PC-3 (cell line): ENCODE measurements at places on chromosomes 2 and 18. TPM values are rescaled to one million over a fixed set of nuclear protein-coding genes. Genes with fewer than 3 reads are reported as not detected.
A peak's percentile ranks its signal among the peaks of the same experiment; 100 is the strongest.

- no peak for DNase-seq
- no peak overlapping the region for H3K27ac ChIP-seq
- H3K4me1 ChIP-seq, result no peaks in the 10 kb centered on the region
- H3K4me3 ChIP-seq, result no peak overlapping the region
- no peaks in the 10 kb centered on the region for H3K36me3 ChIP-seq
These were observed 241.3 kb downstream of the RBM43 start for GRCh38 chr2:151020411-151020810.

GRCh38 chr18:63145851-63146555 lies 173.6 kb downstream of the BCL2 start:
- H3K4me3 ChIP-seq, result no peak overlapping the region
- peaks cover 46% of the 10 kb centered on the region for H3K27me3 ChIP-seq
- H3K4me1 ChIP-seq, result no peaks in the 10 kb centered on the region
- no peak for DNase-seq
- no peak overlapping the region for H3K27ac ChIP-seq
- no peaks in the 10 kb centered on the region for H3K36me3 ChIP-seq

DNA sequence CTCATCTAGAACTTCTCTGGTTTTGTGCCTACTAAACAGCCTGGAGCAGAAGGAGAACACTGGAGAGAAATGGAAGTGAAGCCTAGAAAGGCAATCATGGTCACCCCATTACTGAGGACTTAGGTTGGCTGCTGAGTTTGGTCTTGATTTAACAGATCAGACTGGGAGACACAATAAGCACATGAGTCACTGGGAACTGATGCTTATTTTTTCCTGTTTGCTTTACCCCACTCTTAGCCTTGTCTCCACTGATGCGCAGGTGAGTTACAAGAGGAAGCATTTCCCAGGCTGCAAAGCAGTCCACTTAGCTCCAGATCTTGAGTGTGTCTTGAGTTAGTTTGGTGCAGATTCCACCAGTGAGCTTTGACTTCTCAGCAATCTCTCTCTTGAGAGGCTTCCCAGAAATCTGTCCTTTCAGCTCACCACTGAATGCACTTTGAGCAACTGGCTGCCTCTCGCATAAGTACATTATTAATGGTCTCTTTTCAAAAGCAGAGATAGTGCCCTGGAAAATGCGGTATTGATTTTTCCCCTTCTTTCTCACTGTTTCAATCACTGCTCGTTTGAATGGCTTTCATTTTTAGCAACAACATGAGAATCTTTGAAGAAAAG lies 390.2 kb upstream of the SETBP1 start:
- H3K4me1 ChIP-seq, result no peaks in the 10 kb centered on the region
- H3K36me3 ChIP-seq, result no peaks in the 10 kb centered on the region
- no peaks in the 10 kb centered on the region for H3K27me3 ChIP-seq
- H3K4me3 ChIP-seq, result no peak overlapping the region
- DNase-seq, result peak; percentile 2

DNA sequence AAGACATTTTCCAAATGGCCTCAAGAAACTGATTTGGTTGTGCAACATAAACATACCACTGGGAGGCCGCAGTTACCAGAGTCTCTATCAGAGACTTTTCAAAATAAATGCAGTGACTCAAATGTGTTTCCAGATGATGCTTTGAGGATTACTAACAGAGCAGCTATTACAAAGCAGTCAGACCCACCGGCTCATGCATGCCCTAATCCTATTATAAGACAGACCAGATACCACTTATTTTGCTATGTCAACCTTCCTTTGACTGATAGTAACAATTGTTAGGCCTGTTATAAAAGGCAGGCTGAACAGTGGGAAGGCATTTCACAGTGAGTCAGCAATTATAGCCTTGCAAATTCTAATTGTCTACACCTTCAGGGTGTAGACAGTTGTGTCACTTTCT lies 217.7 kb downstream of the LRRTM1 start:
- H3K27me3 ChIP-seq, result no peaks in the 10 kb centered on the region
- H3K4me3 ChIP-seq, result no peak overlapping the region
- no peak overlapping the region for H3K27ac ChIP-seq
- no peaks in the 10 kb centered on the region for H3K36me3 ChIP-seq

The EML6 gene
- total RNA-seq, result 5.3 and 15.7 TPM in 2 replicates

The TLX2 gene
- 3.1 and 3.4 TPM in 2 replicates for total RNA-seq

The C2orf15 gene
- 3.3 and 4.4 TPM in 2 replicates for total RNA-seq
